ENCODE measurements at places on chromosomes 11 and 22.
A peak's percentile ranks its signal among the peaks of the same experiment; 100 is the strongest.

- no peak for DNase-seq
Observed at GRCh38 chr11:61327669-61328071, 5.2 kb downstream of the DDB1 start.

DNA sequence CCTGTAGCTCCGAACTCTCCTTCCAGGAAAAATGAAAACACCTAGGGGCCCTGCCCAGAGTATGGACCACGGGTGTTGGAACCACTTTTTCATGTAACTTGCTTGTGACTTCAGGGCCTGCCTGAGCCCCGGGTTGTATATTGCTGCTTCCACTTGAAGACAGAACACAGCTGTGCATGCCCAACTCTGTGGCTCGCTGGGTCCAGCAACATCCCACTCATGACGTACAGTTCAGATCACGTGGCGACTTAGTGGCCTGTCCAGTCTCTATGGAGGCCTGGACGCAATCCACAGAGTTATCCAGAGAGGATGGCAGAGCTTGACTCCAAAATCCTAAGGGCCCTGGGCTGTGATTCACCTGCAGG, 6.8 kb downstream of the C11orf21 start:
- DNase-seq, result no peak

DNA sequence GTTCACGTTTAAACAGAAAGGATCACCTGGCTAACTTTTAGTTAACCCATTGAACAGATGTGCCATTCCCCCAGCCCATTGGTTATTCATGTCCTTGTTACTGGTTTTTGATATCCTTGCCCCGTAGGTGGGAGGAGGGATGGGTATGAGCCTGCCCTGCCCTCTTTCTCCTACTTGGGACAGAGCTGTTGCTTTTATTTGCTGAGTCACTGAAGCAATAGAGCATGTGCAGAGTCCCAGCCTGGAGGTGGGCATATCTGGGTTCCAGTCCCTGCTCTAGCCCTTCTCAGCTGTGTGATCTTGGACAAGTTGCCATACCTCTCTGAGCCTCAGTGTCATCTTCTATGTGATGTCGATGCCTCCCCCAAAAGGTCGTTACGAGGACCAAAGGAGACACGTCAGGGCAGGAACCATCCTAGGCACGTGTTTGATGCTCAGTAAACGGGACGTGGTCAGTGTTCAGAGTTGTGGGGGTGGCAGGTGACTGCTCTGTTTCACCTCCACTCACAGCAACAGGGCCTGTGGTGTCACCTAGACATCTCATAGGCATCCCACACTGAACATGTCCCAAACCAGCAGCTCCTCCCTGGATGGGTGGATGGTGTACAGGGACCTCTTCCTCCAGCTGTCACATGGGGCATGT, 61.0 kb downstream of the BMAL1 start:
- DNase-seq, result no peak

- no peak for DNase-seq
Observed at GRCh38 chr22:39543095-39543494, 10.5 kb upstream of the RPS19BP1 start.

GRCh38 chr22:39344046-39344390, 5.8 kb upstream of the SYNGR1 start:
- DNase-seq, result no peak

DNA sequence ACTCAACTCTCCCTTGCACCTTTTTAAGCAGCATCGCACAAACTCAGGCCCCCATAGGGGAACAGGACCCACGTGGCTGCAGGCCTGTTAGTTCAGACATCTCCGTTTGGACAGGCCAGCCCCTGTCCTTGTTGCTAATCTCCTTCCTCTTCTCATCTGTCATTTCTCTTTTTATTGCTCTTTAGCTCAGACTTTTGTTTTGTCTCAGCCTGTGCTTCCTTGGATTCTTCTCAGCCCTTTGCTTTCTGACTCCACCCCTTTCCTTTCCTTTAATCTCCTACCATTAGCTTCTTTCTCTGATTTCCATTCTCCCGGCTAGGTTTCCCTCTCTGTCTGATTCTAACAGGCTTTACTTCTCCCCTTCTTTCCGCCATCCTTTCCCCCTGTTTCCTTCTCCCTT, 68.7 kb downstream of the SCN3B start:
- no peak for DNase-seq

GRCh38 chr22:38081941-38082828, 1.8 kb downstream of the SLC16A8 start:
- no peak for DNase-seq

DNA sequence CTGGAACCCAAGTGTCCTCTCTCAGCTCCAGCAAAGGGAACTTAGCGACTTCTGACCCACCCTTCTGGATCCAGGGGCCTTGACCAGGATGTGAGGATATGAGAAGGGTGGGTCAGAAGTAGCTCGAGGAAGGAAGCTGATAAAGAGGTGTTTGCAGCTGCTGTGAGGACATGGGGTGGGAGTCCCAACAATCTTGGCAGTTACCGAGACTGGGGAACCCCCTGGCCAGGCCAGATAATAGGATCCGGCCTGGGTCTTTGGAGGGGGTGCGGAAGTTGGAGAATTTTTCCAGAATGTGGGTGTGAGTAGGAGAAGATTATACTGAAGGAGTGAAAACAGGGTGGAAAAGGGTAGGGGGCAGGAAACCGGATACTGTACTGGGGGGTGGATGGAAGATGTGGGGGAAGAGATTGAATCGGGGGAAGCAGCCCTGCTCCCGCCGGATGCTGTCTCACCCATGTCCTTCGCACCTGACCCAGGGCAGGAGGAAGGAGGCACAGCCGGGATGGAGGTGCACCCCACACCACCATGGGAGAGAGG, 2.8 kb upstream of the MCAM start:
- no peak for DNase-seq

- no peak for DNase-seq
Observed at GRCh38 chr11:72685560-72686480, 11.6 kb upstream of the PDE2A start.

- DNase-seq, result peak; percentile 48
Observed at GRCh38 chr22:19419464-19420178, 11.9 kb downstream of the HIRA start.

GRCh38 chr11:110319501-110319900, 23.1 kb upstream of the RDX start:
- DNase-seq, result no peak

GRCh38 chr11:81963018-81963417, 770.6 kb downstream of the FAM181B start:
- DNase-seq, result no peak

DNA sequence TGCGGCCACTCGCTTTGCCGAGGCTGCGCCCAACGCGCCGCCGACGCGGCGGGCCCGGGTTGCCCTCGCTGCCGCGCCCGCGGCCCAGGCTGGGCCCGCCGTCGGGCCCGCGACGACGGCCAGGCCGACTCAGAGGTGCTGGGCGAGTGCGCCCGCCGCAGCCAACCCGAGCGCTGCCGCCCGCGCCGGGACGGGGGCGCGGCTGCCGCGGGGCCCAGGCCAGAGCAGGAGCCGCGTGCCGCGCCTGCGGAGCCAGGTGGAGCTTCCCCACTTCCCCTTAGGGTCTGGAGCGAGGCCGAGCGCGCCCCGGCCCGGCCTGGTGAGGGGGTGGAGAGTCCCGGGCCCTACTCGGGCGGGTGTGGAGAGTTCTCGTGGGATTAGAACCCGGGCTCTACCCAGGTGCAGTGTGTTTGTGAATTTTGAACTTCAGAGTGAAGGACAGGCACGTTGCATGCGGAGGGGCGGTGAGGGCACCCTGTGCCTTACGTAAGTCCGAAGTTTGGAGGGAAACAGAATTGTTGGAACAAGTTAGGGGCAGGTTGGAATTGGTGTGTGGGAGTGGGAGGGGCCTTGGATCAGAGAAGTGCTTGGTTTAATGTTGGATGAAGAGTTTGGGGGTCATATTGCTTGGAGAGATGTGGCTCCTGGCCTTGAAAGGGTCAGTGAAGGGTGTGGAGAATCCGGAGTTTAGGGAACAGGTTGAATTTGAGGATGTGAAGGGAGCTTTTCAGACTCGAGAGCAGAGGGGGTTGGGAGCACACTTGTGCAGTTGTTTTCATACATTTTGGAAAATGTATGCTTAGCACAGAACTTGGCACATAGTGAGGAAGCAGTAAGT, 697 bp downstream of the RNF169 start:
- DNase-seq, result no peak

DNA sequence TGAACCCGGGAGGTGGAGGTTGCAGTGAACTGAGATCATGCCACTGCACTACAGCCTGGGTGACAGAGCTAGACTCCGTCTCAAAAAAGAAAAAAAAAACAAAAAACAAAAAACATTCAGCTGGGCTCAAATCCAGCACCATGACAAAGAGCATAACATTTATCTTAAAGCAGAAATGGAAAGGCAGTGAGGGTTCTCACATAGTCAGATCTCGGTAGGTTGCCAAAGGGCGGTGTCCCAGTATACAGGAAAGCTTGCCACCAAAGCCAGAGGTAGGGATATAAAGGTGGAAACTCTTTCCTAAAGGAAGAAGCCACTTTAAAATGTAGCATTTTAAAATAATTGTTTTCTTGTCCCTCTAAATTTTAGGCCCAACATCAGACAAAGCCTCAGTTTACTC, 22.4 kb upstream of the CAPRIN1 start:
- DNase-seq, result no peak

- DNase-seq, result no peak
Observed at GRCh38 chr22:18121506-18121905, 10.9 kb downstream of the TUBA8 start.

- no peak for DNase-seq
Observed at GRCh38 chr11:133388975-133389568, 143.2 kb downstream of the OPCML start.

DNA sequence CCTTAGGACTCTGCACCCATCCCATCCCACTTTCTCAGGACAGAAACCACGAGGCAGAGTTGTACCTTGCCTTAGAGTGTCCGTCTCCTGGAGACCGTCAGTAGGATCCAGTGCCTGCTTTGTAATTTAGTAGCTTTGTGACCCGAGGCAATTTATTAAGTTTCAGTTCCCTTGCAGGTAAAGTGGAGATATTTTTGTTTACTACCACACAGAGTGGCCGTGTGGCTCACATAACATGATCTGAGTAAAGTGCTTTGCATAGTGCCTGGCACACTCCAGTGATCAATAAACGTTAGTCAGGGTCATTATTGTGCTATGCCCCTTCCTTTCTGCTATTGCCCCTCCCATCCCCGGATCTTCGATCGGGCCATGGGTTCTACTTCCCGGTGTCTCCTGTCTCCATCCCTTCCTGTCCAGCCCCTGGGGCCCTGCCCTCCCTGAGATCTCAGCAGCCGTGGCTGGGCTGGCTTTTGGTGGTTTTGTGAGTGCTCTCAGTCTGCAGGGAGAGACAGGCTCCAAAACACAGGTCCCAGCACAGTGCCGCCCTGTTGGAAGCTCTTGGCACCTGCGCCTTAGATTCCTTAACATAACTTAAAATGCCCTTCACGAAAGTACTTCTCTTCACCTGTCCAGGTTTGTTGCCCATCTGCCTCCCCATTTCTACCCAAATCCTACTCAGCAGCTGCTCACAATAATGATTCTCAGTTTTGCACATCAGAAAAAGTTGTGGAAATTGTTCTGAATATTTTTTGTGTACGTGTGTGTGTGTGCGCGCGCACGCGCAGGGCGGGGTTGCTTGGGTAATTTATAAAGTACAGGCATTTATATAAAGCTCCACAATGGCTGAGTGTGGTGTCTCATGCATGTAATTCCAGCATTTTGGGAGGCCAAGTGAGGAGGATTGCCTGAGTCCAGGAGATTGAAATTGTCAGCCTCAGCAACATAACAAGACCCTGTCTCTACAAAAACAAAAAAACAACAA, 753.7 kb downstream of the NTM start:
- no peak for DNase-seq

GRCh38 chr11:19432370-19433061, 191.8 kb upstream of the E2F8 start:
- no peak for DNase-seq

DNA sequence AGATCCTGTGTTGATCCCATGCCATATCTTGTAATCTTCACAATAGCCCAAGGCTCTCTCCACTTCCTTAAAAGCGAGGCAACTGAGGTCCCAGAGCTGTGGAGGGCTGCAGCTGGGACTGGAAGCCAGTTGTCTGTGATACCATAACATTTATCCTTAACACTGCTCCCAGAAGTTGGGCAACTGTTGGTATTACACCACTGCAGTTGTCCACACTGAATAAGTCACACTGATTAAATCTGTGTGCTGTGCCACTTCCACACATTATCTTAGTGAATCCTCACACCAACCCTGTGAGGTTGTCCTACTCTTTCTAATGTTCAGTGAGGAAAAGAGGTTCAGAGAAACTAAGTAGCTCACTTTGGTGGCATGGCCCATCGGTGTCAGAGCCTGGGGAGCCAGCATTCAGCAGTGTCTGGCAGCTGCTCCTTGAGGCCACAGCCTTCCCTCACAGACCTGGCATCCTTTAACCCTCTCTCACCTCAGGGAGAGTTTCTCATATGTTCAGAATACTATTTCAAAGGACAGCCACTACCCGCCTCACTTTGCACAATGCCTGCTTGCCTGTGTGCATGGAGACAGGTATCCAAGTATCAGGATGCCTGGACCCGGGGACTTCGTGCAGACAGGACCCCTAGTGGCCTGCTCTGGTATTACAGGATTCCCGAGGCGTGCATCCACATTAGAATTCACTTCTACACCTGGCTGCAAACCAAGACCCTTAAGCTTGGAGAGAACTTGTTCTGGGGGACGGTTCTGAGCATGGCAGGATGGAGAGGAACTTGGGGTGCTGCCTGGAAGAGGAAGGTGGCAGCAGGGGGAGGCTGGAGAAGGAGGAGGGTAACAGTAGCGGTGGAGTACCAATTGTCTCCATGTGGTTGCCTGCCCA, 221.9 kb upstream of the TBCEL start:
- DNase-seq, result no peak

- DNase-seq, result no peak
Observed at GRCh38 chr11:10236840-10237239, 57.2 kb downstream of the SBF2 start.

DNA sequence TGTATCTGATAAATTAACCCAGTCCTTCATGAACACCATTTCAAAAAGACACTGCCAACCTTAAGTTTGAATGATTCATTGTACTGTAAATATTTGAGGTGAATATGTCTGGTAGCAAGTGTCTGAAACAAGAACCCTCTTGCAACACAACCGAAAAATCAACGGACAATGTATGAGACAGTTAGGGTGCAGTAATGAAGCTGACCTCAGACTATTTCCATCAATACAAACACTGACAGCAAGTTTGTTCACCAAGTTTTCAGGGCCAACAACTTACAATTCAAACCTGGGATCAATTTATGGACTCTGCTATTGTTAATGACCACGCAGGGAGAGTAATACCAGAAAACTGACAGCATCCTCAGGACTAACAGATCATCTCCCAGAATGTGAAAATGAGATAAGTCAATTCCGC, 126.3 kb downstream of the CADM1 start:
- DNase-seq, result no peak

All from naive thymus-derived CD8-positive, alpha-beta T cell (primary cell).